ENCODE measurements at places on chromosomes 2 and 18. TPM values are rescaled to one million over a fixed set of nuclear protein-coding genes. Genes with fewer than 3 reads are reported as not detected.

GRCh38 chr18:48569915-48570264 lies 31.1 kb downstream of the CTIF start:
- no peak for DNase-seq

- DNase-seq: no peak
Observed at GRCh38 chr2:156536534-156536933, 100.4 kb downstream of the GPD2 start.

DNA sequence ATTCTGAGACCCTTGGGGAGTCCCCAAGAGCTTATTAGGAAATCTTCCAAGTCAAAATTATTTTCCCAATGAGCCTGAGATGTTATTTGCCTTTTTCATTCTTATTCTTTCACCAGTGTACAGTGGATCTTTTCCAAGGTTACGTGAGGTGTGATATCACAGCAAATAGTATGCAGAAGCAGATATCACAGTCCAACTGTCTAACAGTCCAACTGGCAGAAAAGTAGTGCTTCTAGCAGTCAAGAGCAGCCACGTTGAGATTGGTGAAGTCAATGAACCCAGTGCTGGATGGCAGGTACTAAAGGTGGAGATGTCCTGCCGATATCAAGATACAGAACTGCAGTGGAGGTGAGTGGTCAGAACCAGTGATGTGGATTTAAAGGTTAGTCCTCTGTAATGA lies 78.9 kb upstream of the ZNF397 start:
- no peak for DNase-seq

DNA sequence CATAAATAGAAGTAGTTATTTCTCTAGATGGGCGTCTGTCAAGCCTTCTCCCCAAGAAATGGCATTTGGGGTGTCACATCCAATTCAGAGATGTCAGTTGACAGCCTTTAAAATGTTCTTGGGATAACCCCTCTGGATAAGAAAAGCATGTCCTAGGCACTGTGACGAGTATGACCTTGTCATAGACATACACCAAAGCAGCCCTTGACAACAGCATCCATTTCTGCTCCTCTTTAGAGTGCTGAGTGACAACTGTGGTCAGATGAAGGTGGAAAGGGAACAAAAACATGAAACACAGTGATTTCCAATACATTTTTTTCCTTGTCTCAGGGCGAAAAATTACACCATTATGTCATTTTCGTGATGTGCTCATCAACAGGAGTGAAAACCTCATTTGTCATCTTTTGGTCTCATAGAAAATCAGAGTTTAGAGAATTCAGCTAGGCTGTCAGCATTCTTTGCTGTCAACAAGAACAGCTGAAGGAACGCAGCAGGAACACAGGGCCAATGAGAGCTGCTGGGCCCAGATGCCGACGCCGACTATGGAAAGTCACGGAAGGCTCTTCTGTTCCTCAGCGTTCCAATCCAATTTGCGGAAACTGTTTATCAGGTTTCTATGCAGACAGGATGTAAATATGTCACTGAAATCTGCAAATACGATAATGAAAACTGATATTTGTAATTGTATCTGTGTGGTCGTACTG lies 193.2 kb downstream of the ICOS start:
- no peak for DNase-seq

- no peak for DNase-seq
Observed at GRCh38 chr2:24725956-24726355, 67.2 kb downstream of the PTRHD1 start.

Gene DES
- total RNA-seq: 0.10 TPM

All from activated T-cell treated with anti-CD3 and anti-CD28 coated beads, Interleukin-2, amount 50 U/mL, for 72 hours (primary cell).